ENCODE measurements at places on chromosomes 2 and 18.

- DNase-seq: no peak
Observed at GRCh38 chr2:173311844-173312606, 42.6 kb upstream of the CDCA7 start.

DNA sequence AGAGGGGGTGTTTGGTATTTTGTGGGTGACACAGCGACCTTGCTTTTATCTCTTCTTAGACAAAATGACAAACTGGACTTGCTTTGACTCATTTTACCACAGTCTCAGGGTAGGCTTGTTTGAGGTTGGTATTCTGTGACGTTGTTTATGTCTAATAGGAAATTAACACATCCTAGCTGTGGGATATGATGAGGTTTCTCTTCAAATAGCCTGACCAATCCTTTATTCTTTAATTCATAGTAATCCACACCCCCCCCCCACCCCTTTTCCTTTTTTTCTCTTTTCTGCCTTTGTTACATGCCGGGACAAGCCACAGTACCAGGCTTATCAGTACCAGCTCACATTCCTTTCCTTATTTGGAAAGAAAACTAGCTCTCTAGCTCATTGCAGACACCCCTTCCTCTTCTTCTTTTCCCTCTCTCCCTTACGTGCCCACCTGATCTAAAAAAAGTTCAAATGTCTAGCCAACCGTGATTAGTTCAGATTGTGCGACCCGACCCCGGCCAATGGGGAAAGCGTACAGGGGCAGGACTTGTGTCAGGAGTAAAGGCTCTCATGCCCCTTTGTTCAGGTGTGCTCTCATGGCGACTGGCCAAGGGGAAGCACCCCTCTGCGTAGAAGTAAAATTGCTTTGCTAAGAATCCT lies 52.2 kb upstream of the PTPRM start:
- no peak for DNase-seq

- peak; percentile 36 for DNase-seq
Observed at GRCh38 chr18:32289483-32290075, 99.7 kb downstream of the MEP1B start.

DNA sequence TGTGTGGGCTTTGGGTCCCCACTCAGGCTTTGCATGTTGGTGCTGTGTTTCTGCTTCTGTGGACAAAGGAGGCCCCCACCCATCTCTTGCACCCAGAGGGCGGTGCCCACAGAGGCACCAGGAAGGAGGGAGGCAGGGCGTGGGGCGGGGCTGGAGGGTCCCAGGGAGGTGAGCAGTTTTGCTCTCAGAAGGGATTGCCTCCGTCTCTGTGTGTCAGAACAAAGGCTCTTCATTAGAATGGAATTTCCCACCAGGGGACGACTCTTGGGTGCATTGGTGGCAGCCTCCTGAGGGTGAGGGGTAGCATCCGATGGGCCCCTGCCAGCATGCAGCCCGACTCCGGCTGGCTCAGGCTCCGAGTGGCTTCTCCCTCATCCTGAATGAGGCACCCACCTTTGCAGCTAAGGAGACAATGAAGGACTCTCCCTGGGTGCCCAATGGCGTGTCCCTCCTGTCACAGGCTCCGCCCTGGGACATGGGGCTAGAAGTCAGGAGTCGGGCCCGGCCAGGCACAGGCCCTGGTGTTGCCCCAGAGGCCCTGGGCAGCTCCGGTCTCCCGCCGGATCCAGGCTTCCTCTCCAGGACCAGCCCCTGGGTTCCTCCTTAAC lies 7.0 kb upstream of the ERFE start:
- no peak for DNase-seq

DNA sequence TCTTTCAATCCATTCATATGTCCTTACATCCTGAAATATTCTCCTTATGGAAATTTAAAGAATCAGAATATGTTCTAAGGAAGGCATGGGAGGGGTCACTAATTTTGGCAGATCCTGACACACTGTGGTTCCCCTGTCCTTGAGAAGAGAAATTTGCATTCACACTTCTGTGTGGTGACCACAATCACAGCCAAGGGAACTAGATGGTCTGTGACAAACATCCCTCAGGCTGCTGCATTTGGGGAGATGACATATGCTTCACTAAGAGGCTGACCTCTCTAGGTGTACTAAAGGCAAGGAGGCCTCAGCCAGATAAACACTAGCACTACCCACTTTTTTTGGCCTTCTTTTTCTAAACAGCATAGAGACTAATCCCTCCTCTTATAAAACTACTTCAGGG lies 129.6 kb downstream of the MREG start:
- no peak for DNase-seq

DNA sequence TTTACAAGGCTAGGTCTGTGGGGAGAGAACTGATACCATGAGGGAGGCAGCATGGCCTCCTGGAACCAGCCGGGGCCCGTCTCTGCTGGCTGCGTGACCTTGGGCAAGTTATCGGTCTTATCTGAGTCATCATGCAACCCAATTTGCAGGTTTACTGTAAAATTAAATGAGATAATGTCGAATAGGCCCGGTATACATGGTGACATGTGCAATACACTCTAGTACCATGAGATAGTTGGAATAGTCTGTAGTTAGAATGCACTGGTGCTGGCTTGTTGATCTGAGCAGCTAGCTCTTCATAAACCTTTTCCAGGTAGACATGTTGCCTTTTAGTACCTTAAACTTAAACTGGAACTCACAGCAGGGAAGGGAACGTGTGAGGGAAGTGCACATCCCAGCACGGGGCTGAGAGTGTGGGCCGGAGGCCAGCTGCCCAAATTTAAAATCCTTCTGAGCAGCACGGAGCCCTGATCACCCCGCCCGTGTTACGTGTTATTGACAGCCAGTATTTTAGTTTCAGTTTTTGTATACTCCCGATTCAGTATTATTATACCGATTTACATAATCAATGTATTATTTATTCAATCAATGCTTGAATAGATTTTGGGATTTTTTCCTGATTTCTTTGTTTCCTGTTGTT lies 72.4 kb upstream of the HS6ST1 start:
- DNase-seq: no peak

DNA sequence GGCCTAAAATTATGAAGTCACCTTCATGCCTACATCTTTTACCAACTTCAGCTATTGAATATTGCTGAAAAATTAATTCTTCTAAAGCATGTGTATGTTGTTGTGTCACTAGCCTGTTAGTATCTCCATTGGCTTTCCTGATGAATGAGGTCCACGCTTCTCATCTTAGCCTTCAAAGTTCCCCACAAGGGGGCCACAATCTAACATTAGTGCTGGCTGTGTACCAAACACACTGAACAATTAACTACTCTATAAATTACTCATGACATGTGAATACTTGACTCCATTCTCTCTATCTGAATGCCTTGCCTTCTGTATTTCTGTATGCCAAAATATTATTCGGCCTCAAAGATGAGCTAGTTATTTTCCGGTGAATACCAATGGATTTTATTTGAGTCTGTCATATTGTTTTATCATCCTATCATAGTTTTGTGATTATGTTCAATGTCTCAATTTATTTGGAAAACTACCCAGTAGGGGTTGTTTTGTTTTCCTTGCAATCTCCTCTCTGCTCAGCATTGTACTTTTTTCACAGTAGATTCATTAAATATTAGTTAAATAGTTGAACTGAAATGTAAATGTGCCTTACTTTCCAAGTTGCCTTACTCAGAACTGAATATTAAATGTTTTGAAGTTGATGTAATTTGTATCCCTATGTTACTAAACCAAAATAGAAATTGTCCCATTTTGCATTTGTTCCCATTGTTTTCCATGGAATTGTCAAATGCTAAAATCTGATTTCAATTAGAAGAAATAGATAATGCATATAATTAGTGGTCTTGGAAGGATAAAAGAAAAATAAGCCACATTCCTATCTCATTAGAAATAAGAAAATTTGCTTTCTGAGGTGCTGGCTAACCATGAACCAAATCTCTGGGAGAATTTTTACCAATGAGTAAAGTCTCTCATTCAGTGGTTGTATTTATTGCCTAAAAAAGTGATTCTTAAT lies 208.4 kb upstream of the COL3A1 start:
- DNase-seq: peak; percentile 71

GRCh38 chr2:220703279-220703678 lies 868.8 kb downstream of the EPHA4 start:
- no peak for DNase-seq

- no peak for DNase-seq
Observed at GRCh38 chr18:75221897-75222296, 11.3 kb downstream of the TSHZ1 start.

DNA sequence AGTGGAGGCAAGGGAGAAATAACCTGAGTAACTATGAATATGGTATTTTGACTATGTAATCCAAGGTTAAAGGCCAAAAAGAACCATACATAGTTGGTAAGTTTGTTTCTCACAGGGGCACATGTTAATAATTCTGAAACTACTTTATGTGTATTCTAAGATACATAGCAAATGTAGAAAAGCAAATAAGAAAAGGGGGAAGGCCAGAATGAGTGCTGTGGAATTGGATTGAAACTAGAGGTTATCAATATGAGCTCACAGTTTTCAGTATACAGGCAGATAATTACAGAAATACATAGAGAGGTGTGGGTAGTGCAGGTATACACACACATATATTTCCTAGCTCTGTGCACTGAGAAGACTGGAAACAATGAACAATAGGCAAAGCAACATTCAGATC lies 13.7 kb downstream of the INO80C start:
- no peak for DNase-seq

DNA sequence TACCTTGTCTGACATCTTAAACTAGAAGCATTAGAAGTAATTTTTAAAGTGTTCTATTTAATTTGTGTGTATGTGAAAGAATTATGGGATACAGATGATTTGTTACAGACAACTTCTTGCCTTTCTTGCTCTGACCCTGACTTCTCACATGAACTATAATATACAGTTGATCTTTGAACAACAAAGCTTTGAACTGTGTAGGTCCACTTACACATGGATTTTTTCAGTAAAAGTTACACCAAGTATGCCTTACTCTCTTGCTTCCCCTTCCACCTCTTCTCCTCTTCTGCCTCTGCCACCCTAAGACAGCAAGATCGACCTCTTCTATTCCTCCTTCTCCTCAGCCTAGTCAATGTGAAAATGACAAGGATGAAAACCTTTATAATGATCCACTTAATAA lies 42.2 kb downstream of the SLC40A1 start:
- no peak for DNase-seq

DNA sequence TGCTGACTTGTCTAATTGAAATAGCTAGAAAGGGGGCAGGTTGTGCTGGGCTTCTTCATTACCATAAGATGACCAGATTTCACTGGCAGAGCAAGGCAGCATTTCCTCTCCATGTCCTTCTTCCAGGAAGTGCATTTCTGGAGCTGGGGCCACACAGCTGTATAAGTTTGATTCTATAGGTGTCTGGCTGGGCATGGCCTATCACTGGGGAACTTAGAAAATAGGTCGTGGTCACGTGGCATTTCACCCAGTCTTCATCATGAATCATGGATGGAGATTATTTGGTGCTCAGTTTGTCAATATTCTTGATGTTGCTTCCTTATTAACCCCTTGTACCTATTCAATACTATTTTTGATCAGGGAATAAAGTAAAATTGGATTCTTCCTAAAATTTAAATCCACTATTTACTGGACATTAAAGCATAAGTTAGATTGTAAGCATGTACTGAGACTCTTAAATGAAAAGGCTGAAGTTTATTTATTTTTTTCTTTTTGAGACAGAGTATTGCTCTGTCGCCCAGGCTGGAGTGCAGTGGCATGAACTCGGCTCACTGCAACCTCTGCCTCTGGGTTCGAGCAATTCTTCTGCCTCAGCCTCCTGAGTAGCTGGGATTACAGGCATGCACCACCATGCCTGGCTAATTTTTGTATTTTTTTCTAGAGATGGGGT lies 49.5 kb upstream of the TMEM87B start:
- no peak for DNase-seq

DNA sequence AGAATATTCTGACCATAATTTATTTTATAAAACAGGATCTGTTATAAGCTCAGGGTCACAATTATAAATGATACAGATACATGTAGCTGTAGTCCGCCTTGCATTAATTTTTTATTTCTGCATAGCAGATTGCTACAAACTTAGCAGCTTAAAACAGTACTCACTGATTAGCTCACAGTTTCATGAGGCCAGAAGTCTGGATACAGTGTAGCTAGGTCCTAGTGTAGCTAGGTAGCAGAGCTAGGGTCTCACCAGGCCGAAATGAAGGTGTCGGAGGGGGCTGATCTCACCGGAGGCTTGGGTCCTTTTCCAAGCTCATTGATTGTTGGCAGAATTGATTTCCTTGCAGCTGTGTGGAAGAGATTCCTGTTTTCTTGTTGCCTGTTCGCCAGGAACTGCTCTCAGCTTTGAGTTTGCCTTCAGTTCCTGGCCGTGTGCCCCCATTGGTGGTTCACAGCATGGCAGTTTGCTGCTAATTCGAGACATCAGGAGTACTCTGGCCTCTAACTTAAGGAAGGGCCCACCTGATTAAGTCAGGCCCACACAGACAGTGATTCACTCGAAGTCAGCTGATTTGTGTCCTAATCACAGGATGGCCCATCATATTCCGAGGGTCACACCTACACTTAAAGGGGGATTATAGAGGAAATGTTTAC lies 18.4 kb downstream of the NAPG start:
- no peak for DNase-seq

GRCh38 chr2:150371044-150371818 lies 116.2 kb downstream of the RND3 start:
- no peak for DNase-seq

GRCh38 chr18:57004366-57005121 lies 142.3 kb upstream of the BOD1L2 start:
- no peak for DNase-seq

DNA sequence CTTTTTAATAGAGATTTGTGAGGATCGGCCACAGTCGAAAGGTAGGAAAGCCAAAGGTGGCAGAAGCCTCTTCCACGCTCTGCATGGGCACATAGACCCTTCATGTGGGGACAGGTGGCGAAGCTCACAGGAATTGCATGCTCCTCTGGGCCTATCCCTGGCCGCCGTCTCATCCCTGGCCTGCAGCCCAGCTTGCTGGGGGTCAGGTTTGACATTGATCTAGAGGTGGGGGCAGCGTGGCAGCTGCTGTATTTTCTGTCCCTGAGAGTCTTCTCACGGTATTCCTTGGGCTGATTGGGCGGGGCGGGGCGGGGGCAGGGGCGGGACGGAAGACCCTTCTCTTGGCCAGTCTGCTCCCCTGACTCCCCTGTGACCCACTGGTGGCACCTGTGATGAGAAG lies 48.9 kb downstream of the STK25 start:
- no peak for DNase-seq

- peak; percentile 62 for DNase-seq
Observed at GRCh38 chr2:129936334-129936934, 43.0 kb upstream of the RAB6C start.

GRCh38 chr2:121069434-121069969 lies 215.5 kb downstream of the TFCP2L1 start:
- DNase-seq: peak; percentile 32

DNA sequence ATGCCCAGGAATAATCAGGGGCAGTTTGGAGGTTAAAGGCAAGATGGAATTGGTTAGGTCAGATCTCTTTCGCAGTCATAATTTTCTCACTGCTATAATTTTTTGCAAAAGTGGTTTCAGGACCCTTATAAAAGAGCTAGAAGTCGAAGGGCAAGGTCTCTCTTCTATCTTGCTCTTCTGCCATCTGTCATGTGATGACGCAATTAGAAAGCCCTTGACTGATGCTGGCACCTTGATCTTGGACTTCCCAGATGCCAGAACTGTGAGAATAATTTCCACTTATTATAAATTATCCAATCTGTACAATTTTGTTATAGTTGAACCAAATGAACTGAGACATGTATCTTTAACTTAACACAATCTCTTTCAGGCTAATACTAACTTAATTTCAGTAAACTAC lies 6.3 kb upstream of the RALBP1 start:
- no peak for DNase-seq

- DNase-seq: no peak
Observed at GRCh38 chr2:239165206-239165831, 235.5 kb downstream of the HDAC4 start.
